ENCODE measurements at places on chromosomes 5 and 9.

DNA sequence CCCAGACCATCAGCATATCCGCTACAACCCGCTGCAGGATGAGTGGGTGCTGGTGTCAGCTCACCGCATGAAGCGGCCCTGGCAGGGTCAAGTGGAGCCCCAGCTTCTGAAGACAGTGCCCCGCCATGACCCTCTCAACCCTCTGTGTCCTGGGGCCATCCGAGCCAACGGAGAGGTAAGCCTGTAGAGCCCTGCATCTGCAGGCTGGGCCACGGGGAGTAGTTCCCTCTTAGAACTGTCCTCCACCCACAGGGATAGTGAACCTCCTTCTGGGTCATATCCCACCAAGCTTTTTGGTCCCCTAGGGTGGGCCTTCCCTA, 569 bp downstream of the GALT start:
- DNase-seq = no peak

DNA sequence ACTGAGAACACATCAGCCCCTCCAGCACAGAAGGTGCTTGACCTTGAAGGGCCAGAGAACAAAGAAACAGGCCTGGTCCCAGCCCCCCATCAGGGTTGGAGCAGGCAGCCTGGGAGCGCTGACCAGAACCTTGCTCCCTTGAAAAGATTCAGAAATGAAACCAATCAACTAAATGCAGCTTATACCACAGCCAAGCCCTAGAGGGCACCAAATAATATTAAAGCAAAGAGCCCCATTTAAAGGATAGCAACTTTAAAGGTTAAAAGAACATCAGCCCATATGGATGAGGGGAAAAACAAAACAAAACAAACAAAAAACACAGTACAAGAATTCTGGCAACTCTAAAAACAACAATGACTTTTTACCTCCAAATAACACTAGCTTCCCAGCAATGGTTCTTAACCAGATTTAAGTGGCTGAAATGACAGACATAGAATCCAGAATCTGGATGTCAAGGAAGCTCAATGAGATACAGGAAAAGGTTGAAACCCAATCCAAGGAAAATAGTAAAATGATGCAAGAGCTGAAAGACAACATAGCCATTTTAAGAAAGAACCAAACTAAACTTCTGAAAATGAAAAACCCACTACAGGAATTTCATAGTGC, 471.9 kb downstream of the MTRR start:
- DNase-seq = peak; percentile 33

GRCh38 chr5:90356622-90357021, 52.9 kb downstream of the CETN3 start:
- peak; percentile 63 for DNase-seq

DNA sequence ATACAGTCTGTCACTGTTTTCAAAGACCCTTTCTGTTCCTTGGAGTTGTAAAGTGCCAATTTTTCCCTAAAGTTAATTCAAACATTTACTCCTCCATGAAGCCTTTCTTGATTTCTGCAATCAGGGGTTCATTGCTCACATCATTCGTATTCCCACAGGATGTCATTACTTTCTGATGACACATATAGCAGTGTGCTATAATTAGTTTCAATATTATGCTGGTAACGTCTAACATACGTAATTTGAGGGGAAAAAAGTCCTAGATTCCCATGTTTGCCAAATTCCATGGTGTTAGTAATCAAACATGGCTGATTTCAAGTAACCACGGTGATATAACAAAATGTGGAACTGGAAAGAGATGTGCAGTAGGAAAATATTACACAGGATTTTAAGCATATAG, 468.2 kb upstream of the MEF2C start:
- DNase-seq = peak; percentile 79

GRCh38 chr5:157388111-157388710, 71.8 kb upstream of the NIPAL4 start:
- DNase-seq = peak; percentile 50

DNA sequence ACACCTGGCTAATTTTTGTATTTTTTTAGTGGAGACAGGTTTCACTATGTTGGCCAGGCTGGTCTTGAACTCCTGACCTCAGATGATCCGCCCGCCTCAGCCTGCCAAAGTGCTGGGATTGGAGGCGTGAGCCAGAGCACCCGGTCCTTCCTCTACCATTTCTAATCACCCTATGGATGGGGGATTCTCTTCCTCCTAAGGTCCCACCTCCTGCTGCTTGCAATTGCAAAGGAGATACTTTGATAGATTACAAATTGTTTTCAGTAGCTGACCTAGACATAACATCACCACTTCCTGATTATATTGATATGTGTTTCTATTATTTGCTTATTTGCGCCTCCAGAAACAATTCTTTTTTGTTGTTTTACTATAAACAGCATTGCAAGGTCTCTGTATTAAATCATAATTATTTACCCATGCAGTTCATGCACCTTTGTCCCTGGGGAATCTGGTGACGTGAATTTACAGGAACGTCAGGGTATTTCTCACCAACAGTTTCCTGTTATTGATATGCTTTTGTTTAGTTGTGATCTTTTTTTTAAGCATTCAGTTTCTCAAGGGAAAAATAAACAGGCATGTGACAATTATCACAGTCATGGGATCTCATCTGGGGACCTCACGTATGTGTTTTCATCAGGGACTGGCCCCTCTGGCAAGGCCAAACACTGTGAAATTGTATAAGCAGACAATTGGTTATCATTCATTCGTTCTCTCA, 43.2 kb downstream of the ESM1 start:
- no peak for DNase-seq

GRCh38 chr5:156497804-156498208, 170.8 kb downstream of the SGCD start:
- DNase-seq = peak; percentile 73

GRCh38 chr5:77086689-77087483, at the start of gene ZBED3:
TSS of gene ZBED3 (minus strand) at chr5:77087285. CDS start at chr5:77077878, 9,407 bp downstream.
- DNase-seq = peak; percentile 84

- peak; percentile 94 for DNase-seq
Measured at GRCh38 chr9:97696803-97697601, at the start of gene XPA. TSS of gene XPA (minus strand) at chr9:97697340. CDS start at chr9:97697292, 48 bp downstream.

DNA sequence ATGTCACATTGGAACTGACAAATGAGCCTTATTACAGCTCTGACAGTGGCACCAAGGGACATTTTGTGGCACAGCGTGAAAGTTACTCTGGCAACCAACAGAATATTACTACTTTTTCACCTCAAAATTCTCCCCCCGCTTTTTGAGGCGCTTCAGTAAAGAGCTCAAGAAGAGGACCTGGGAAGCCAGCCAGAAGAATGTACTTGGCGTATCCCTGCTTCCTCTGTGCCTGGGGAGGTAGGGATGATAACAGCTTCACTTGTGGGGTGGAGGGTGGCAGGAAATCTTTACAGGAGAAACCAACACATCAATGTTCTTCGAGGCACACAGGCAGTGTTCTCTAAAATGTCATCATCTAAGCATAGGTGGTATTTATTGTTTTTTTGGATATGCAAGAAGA, 624.1 kb downstream of the NR2F1-AS1 start:
- DNase-seq = no peak

- DNase-seq = peak; percentile 43
Measured at GRCh38 chr9:24620741-24621140, 75.0 kb upstream of the IZUMO3 start.

DNA sequence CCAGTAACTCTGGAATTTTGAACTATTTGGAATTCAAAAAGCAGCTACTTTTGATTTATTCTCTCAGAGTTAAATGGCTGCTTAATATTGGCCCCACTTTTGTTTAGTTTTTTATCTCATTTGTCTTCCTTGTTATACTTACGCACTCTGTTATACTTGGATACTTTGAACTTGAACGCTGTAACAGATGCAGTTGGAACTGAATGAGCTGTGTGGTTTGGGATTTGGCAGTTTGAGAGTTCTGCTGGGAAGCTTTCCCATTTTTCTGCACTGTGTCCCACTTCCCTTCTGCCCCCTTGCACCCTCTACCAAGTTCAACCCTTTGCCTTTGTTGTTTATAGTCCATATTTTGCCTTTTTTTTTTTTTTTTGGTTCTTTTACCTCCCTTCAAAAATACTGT, 3.8 kb downstream of the RHOBTB3 start:
- peak; percentile 57 for DNase-seq

DNA sequence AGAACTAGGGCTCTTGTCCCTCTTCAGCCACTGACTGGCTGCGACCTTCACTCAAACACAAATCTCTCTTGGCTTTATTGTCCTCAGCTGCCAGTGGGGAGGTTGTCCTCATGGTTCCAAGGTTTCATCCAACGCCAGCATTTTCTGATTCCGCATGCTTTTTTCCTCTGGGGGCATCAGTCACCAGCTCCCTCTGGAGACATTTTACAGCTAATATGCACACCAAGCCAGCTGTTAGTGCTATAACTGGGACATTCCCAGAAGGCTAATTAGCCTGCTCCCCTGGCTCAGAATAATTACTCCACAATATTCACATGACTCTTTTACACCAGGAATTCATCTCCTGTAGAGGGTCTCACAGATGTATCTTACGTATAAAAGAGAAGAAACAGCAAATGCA, 193.6 kb upstream of the ANKRD55 start:
- DNase-seq = no peak

GRCh38 chr5:2892466-2893000, 141.1 kb upstream of the IRX2 start:
- DNase-seq = no peak

Data from fibroblast of skin of abdomen (primary cell).